NAMALWA (cell line): ENCODE measurements at places on chromosomes 5 and 9.

DNA sequence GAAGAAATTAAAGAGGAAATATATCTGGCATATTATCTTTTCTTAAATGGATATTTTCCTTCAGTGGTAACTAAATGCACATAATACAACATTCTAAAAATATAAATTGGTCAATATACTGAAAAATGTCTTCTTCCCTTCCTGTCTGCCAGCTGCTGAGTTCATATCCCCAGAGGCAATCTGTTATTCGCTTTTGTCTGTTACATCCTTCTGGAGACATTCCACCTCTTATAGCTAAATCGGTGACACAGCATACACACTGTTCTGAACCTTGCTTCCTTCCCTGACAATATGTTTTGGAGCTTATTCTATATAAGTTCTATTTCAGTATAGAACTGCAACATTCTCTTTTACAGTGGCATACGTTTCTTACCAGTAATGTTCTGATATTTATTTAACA, 147.8 kb downstream of the TENT4A start:
- DNase-seq, result no peak

DNA sequence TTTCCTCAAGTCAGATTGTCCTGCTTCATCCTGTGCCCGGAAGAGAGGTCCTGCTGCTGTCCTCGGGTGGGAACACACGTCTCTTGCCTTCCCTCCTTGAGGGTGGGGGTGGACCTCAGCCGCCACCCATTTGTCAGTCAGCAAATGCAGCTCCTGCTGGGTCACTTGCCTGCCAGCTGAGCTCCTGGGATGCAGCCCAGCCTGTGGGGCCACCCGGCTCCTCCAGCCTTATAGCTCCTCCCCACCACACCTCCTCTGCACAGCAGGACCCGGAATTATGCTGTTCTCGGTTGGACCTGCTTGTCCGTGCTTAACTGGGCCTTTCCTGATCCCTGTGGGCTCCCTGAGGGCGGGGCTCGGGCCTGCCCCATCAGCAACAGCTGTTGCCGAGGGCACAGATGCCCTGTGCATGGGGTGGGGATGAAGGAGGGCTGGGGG, 52.7 kb downstream of the RXRA start:
- no peak for DNase-seq

DNA sequence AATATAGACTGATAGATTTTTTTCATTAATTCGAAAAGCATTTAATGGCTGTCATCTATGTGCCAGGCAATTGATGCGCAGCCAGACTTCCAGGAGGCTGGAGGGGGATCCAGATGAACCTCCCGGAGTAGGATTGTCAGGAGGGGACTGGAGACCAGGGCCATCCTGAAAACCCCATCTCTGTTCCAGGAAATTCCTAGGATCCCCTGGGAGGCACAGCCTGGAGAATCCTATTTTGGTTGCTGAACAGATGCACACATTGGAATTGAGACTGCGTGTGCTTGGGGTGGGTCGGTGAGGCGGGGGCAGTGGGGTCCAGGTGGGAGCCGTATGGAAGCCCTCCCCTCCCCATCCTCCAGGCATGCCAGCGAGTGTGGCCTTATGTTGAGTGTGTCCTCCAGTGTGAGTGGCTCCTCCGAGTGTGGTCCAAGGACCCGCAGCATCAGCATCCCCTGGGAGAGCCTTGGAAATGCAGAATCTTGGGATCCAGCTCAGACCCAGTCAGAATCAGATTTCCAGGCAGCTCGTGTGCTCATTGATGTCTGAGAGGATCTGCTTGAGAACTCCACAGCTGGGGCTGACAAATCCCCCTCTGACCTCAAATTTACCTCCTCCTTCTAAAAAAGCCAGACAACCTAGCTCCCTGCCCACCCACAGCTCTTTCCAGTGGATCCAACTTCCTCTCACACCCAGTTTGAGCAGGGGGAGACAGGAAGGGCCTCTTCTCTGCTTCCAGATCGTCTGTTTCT, 38.7 kb downstream of the ROPN1L start:
- DNase-seq, result no peak

GRCh38 chr5:56900858-56901578, 8.4 kb upstream of the SETD9 start:
- peak; percentile 65 for DNase-seq

GRCh38 chr9:107683566-107683965, 194.0 kb upstream of the KLF4 start:
- no peak for DNase-seq

GRCh38 chr9:89669361-89669842, 64.6 kb downstream of the GADD45G start:
- DNase-seq, result no peak

GRCh38 chr9:136903041-136903554, 16.8 kb downstream of the TRAF2 start:
- DNase-seq, result no peak

- DNase-seq, result peak; percentile 73
These were observed 2.0 kb upstream of the LMX1B start for GRCh38 chr9:126611592-126612325.

GRCh38 chr9:24293386-24293785, 252.3 kb downstream of the IZUMO3 start:
- no peak for DNase-seq

DNA sequence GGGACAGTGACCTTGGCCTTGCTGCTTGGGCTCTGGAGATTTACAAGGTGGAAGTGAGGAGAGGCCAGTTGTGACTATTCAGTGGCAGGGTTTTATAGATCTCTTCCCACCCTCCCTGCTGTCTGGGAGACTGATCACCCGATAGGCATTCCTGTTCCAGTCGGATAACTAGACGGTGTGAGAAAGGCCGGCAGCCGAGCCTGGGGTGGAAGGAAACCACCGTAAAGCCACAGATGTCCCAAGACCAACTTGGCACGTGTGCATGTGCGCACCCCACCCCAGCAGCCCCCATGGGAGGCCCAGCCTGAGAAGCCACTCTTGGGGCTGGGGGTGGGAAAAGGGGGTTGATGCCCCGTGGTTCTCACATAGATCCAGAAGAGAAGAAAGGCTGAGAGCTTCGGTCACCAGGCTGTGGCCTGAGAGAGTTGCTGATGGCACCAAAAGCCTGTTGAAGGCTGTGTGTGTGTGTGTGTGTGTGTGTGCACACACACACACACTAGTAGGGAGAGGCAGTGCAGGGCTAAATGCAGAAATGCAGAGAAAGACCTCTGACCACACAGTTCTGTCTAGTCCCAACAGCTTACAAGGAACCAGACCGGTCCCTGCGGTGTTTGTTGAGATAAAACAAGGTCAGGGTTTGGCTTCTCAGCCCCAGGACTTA, 225.8 kb downstream of the FANCC start:
- DNase-seq, result no peak

- no peak for DNase-seq
These were observed 478.5 kb upstream of the SMARCA2 start for GRCh38 chr9:1536522-1537170.

- DNase-seq, result no peak
These were observed 597.3 kb downstream of the GABRG2 start for GRCh38 chr5:162664846-162665245.

- no peak for DNase-seq
These were observed 188.7 kb upstream of the TLE4 start for GRCh38 chr9:79383096-79383495.

DNA sequence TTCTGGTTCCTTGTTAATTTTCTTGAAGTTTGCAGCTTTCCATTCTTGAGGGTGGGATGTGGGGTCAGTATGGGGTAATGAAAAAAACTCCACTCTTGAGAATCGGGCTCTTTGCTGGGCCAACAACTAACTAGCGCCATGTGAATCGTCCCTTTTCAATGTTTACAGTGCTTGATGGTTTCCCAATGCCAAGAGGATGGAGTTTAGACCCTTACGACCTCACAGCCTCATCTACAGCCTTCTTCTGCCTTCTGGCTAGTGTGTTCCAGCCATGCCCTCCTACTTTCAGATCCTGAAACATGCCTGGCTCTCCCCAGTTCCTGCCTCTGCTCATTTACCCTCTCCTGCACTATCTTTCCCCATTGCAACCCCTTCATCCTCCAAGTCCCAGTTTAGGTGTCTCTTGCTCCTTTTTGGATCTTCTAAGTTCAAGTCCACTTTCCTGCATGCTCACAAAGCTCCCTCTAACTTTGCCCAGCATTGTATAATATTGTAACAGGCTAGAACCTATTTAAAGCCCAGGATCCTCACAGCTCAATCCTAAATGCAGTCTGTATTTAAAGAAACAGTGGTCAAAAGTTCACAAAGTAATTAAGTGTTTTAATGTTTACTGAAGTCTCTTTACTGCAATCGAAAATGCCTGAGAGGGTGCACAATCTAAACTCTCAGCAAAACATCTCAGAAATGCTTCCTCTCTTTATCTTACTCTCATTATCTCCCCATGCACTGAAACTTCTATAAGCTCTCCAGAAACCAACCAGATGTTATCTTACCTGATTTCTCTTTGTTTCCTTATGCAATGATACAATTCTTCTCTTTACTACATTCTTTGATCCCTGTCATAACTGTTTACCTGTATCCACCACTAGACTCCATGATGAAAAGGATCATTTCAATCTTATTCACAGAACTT, 20.6 kb upstream of the CAST start:
- DNase-seq, result no peak

DNA sequence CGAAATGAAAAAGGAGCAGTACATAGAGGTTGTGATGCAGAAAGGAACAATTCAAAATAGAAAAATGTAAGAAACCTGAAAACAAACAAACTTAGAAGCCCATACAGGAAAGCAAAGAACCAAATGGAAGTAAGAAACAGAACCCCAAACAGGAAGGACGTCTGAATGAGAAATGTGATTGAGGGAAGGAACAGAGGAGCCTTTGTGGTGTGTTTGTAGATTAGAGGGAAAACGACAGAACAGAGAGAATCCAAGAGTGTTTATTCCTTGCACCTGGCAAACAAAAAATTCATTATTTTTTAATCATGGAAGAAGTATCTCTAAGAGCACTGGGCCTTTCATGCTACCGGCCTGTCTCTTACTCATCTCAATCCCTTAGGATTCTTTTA, 67.8 kb upstream of the ZSWIM6 start:
- DNase-seq, result no peak

DNA sequence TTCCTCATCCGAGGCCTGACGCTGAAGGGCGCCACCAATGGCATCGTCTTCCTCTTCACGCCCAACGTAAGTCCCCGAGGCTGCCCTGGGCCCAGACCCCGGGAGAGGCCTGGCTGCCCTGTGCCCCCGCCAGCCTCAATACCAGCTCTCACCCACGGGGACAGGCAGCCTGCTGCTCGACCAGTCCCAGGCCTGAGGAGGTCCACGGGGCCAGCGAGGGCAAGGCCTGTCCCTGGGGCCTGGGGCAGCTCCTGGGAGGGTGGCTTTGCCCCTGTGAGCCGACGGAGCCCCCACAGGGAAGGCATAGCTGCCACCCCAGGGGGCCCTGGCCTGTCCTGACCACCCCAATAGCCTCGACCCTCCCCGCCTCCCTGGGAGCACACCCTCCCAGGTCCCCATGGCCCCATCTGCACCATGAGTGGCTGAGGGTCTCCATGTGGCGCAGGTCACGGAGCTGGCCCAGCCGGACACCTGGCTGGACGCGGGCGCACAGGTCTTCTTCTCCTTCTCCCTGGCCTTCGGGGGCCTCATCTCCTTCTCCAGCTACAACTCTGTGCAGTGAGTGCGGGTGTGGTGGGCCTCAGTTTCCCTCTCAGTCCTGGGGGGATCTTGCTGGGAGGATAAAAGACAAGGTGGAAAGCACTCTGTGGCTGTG, 11.5 kb upstream of the SLC6A18 start:
- no peak for DNase-seq

GRCh38 chr9:23590276-23591000, 235.6 kb downstream of the ELAVL2 start:
- DNase-seq, result peak; percentile 8

- no peak for DNase-seq
These were observed 65.6 kb upstream of the RUFY1 start for GRCh38 chr5:179484761-179485160.

GRCh38 chr5:65203746-65204145, 278.0 kb downstream of the ADAMTS6 start:
- no peak for DNase-seq

DNA sequence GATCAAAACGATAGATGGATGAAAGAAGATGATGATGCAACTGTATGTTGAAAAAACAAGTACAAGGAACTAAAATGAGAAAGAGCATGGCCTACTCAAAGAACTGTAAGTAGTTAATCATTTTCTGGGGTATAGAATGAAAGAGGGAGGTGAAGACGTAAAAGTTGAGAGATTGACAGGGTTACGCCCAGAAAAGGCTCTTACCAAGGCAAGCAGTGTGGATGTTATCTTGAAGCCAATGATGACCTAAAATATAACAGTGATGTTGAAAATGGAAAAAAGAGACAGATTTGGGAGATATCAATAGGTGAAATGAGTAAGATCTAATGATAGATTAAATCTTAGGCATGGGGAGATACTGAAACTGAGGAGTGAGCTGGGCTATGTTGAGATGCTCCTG, 80.4 kb upstream of the GNAQ start:
- no peak for DNase-seq

DNA sequence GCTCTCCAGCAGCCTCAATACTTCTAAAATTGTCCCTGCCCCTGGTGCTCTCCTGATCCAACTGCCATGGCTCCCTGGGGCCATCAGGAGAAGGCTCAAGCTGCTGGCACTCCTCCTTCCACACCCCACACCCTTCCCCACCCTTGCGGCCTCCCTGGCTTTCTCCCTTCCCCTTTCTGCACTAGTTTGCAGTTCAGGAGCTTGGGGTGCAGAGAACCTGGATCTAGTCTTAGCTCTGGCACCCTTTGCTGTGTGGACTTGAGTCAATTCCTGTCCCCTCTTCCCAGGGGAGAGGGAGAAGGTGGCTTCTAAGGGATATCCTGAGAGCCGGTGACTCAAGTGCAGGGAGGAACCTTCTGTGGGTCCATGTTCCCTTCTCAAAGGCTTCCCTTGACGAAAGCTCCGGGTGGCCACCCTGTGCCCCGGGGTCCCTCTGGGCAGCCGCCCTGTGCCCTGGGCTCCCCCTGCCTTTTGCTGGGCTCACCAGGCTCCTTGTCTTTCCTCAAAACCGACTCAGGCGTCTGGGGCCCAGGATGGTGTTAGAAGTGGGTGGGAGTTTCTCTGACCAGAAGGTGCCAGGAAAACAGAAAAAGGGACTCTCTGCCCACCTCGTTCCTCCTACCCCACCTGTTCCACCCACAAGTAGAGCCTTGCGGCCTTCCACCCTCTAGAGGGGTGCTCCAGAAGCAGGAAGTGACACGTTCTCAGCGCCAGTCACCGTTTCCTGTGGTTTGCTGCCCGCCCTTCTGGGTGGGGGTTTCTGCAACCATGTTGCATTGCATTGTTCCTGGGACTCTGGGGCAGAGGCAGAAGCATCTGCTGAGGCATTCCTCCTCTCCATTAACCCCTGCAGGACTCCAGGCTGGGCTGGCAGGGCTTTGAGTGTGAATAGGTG, 15.0 kb downstream of the GLIPR2 start:
- DNase-seq, result peak; percentile 81

DNA sequence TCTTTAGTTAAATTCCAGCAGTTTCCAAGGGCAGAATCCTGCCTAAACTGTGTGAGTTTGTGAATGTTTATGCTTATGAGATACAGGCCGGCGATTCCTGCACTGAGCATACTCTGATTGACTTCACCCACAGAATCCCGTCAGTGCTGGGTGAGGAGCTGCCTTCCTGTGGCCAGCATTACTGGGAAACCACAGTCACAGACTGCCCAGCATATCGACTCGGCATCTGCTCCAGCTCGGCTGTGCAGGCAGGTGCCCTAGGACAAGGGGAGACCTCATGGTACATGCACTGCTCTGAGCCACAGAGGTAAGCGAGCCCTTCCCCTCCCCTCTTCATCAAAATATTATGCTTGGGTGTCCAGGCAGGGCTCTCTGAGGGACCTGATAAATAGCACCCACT, 103.7 kb downstream of the CMYA5 start:
- DNase-seq, result no peak
